ENCODE measurements at places on chromosomes 2 and 18. TPM values are rescaled to one million over a fixed set of nuclear protein-coding genes. Genes with fewer than 3 reads are reported as not detected.
A peak's percentile ranks its signal among the peaks of the same experiment; 100 is the strongest.

DNA sequence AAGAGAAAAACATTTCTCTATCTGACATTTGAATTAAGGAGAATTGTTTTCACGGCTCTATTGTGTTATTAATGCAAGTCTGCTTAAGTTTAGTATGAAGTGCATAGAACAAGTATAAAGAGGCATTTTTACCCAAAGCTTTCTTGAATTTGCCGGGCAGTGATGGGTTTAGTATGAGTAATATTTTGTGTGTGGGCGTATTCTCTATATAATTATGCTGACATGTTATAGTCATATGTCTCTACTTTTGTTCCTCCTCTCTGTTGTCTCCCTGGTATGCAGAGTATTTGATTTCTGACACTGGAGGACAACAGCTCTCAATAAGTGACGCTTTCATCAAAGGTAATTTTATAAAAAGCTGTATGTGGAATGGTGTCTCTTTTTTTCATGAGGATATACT, 45.9 kb downstream of the PIKFYVE start:
- H3K4me1 ChIP-seq, result peaks cover 18% of the 10 kb centered on the region
- no peaks in the 10 kb centered on the region for H3K27me3 ChIP-seq
- no peak overlapping the region for H3K4me3 ChIP-seq

Gene NPAS2
- 14.4 TPM for total RNA-seq

Gene FNDC4
- not detected for total RNA-seq

DNA sequence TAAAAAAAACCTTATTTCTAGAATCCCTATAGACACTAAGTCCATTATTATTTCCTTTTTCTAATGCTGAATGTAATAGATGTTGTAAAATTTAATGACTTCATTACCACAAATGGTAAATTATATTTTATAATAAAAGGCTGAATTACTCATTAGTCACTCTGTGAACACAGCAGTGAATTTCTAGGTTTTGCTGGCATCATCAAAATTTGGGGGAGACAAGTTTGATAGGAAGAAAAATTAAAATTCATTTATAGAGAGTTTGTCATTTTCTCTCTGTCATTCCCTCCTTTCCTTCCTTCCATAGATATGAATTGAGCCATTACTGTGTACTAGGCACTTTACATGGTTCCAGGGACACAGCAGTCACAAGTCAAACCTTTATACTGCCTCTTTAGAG, 340.9 kb downstream of the TRIB2 start:
- no peak for DNase-seq
- H3K4me1 ChIP-seq, result no peaks in the 10 kb centered on the region
- H3K36me3 ChIP-seq, result no peaks in the 10 kb centered on the region
- H3K27ac ChIP-seq, result no peak overlapping the region
- H3K4me3 ChIP-seq, result no peak overlapping the region

Gene ZNF521
- not detected for total RNA-seq

Gene GALNT3
- total RNA-seq, result 1.9 TPM

Gene ANKRD62
- not detected for total RNA-seq

GRCh38 chr2:33342705-33343104, 133.7 kb upstream of the RASGRP3 start:
- DNase-seq, result no peak
- peaks cover 3% of the 10 kb centered on the region for H3K27me3 ChIP-seq
- H3K27ac ChIP-seq, result no peak overlapping the region
- H3K4me3 ChIP-seq, result no peak overlapping the region

Gene REL
- total RNA-seq, result 85.3 TPM

Gene RGPD3
- 0.20 TPM for total RNA-seq

DNA sequence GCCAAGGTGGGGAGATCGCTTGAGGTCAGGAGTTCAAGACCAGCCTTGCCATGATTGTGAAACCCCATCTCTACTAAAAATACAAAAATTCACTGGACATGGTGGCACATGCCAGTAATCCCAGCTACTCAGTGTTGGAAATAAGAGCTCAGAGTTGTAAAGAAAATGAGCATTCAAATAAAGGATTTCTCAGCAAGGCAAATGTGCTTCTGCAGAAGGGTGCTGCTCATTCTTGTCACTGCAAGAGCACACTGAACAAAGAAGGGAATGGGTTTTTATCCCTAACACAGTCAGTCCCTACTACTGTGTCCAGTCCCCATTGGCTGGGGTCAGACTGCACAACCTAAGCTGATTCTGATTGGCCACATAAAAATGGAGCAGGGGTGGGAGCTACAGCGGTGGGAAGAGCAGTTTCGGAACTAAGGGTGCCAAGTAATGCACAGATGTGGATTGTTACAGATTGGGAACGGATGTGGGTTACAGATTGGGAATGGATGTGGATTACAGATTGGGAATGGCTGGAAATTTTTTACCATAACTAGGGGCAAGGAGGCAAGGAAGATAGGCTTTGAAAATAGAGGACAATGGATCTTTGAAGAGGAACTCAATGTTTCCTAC, 31.1 kb upstream of the TRAPPC8 start:
- no peak overlapping the region for H3K27ac ChIP-seq
- no peak overlapping the region for H3K4me3 ChIP-seq
- no peaks in the 10 kb centered on the region for H3K4me1 ChIP-seq

GRCh38 chr18:50871846-50872245, 7.1 kb upstream of the ME2 start:
- no peak for DNase-seq
- no peak overlapping the region for H3K4me3 ChIP-seq
- peaks cover 3% of the 10 kb centered on the region for H3K27me3 ChIP-seq
- no peaks in the 10 kb centered on the region for H3K4me1 ChIP-seq
- no peak overlapping the region for H3K27ac ChIP-seq

Gene PID1
- not detected for total RNA-seq

Gene PCARE
- total RNA-seq, result not detected

Gene CCDC74B
- 3.0 TPM for total RNA-seq

DNA sequence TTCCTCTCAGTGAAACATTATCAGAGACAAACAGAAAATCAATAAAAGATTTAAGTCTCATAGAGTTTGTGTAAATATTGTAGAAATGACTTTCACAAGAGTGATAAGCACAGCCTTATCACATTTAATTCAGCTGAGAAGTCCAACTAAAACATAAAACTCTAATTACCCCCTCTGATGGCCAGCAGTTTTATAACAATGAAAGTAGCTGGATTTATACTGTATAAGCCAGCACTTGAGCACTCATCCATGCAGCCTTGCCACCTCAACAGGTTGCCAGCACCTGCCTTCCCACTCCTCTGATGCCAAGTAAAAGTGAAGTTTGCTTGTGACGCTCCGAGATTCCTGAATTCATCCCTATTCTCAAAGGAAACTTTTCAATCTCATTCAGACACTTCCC, 103.0 kb upstream of the STK39 start:
- no peak overlapping the region for H3K4me3 ChIP-seq
- DNase-seq, result no peak
- peaks cover 15% of the 10 kb centered on the region for H3K4me1 ChIP-seq
- no peak overlapping the region for H3K27ac ChIP-seq
- H3K36me3 ChIP-seq, result no peaks in the 10 kb centered on the region

DNA sequence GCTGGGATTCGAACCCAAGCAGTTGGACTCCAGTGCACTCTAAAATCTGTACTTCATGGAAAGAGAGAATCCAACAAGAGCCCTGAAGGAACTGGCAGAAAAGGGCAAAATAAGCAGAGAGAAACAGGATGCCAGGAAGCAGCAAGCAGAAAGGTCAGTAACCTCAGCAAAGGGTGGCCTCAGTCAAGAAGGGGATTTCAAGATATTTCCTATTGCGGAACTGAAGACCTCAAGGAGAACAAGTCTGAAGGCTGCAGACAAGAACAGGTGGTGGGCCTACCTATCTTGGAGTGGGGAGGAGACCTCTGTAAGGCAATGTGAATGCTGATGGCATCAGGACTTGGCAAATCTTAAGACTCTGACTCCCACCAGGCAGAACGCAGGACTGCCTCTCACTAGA, 20.1 kb upstream of the MREG start:
- DNase-seq, result no peak
- no peak overlapping the region for H3K4me3 ChIP-seq
- H3K27me3 ChIP-seq, result no peaks in the 10 kb centered on the region
- H3K27ac ChIP-seq, result no peak overlapping the region
- peaks cover 6% of the 10 kb centered on the region for H3K36me3 ChIP-seq

Gene MOGAT1
- not detected for total RNA-seq

Gene CBLN2
- not detected for total RNA-seq

DNA sequence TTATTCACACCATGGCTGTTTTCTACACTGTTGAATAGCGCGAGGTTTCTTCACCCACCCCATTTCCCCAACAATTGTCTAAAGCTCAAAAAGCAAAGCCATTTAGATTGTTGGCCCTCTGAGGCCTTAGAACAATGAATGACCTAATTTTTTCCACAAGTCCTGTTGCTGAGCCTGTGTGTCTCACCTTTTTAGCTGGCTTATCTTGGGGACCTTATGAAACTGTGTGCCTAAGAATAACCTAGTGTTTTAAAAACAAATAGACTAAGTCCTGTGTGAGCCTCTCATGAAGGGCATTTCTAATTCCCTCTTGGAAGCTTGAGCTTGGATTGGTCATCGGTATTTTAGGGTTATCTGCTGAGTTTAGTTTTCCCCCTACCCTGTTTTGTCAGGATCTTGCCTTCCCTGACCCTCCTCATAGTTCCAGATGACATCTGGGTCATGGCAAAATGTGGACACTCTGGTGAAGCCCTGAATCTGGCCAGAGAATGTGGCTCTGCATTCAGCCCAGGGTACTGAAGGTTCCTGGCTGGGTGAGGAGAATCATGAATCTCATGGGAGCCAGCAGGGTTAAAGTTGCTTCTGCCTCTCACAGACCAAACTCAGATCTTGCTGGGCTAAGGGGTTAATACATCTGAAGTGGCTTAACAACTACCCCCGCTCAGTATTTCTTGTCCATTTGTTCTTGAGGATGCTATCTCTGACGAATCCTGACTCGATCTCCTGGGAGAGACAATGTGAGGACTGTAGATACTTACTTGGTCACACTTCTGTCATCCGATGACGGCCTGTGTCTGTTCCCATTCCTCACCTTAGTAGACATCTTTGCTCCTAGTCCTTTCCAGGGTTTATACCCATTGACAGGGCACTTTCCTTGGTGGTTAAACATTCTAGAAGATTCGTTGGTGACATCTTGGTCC, 104.2 kb upstream of the MAP4K3 start:
- no peak overlapping the region for H3K27ac ChIP-seq
- H3K27me3 ChIP-seq, result peaks cover 2% of the 10 kb centered on the region
- DNase-seq, result no peak
- H3K4me3 ChIP-seq, result no peak overlapping the region
- H3K36me3 ChIP-seq, result no peaks in the 10 kb centered on the region

Gene ARL5A
- 78.7 TPM for total RNA-seq

DNA sequence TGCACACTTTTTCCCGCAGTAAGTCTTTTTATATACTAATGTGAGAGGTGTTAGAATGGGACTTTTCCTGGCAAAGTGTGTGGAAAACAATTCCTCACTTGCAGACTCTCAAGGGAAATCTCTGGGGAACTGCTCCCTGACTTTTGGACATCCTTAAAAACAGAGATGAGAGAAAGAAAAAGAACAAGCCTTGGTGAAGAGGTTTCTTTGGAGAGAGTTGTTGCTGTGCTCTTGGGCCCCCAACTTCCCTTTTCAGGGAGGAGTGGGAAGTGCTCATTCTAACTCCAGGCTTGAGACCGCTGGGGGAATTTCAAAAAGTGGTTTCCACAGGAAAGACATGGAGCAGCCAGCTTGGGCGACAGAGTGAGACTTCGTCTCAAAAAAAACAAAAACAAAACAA, 142.6 kb upstream of the SPRED2 start:
- H3K36me3 ChIP-seq, result no peaks in the 10 kb centered on the region
- peaks cover 3% of the 10 kb centered on the region for H3K27me3 ChIP-seq
- H3K27ac ChIP-seq, result no peak overlapping the region
- H3K4me3 ChIP-seq, result no peak overlapping the region
- no peak for DNase-seq
- no peaks in the 10 kb centered on the region for H3K4me1 ChIP-seq

DNA sequence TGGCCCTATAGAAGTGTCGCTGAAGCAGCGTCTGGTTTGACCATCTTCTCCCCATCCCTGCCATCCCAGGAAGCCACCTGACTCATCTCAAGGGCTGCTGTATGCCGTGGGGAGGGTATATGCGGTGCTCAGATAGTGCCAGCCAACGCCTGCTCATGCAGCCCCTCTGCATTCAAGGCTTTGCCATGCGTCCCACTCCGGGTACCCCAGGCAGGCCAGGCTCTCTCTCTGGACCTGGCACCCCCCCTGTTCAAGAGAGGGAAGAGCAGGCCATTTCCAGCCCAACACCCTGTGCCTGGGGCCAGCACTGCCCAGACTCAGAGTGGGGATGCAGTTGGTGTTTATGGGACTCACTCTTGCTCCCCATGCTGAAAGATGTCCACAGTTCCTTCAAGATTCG, 130.0 kb downstream of the GLI2 start:
- no peak overlapping the region for H3K4me3 ChIP-seq
- H3K27me3 ChIP-seq, result peaks cover 23% of the 10 kb centered on the region
- DNase-seq, result no peak

- no peak overlapping the region for H3K27ac ChIP-seq
- H3K4me1 ChIP-seq, result peaks cover 13% of the 10 kb centered on the region
- peak; percentile 20 for DNase-seq
- H3K36me3 ChIP-seq, result no peaks in the 10 kb centered on the region
- no peak overlapping the region for H3K4me3 ChIP-seq
Observed at GRCh38 chr2:169095621-169096105, 26.3 kb downstream of the DHRS9 start.

GRCh38 chr18:32346671-32347070, 124.0 kb downstream of the GAREM1 start:
- H3K27ac ChIP-seq, result no peak overlapping the region
- H3K4me1 ChIP-seq, result no peaks in the 10 kb centered on the region
- H3K36me3 ChIP-seq, result no peaks in the 10 kb centered on the region
- DNase-seq, result no peak
- no peak overlapping the region for H3K4me3 ChIP-seq

Gene CPLX4
- total RNA-seq, result not detected

GRCh38 chr2:106053116-106053515, 141.0 kb downstream of the UXS1 start:
- no peaks in the 10 kb centered on the region for H3K27me3 ChIP-seq
- peaks cover 66% of the 10 kb centered on the region for H3K4me1 ChIP-seq
- peak overlapping the region; percentile 51 for H3K27ac ChIP-seq

DNA sequence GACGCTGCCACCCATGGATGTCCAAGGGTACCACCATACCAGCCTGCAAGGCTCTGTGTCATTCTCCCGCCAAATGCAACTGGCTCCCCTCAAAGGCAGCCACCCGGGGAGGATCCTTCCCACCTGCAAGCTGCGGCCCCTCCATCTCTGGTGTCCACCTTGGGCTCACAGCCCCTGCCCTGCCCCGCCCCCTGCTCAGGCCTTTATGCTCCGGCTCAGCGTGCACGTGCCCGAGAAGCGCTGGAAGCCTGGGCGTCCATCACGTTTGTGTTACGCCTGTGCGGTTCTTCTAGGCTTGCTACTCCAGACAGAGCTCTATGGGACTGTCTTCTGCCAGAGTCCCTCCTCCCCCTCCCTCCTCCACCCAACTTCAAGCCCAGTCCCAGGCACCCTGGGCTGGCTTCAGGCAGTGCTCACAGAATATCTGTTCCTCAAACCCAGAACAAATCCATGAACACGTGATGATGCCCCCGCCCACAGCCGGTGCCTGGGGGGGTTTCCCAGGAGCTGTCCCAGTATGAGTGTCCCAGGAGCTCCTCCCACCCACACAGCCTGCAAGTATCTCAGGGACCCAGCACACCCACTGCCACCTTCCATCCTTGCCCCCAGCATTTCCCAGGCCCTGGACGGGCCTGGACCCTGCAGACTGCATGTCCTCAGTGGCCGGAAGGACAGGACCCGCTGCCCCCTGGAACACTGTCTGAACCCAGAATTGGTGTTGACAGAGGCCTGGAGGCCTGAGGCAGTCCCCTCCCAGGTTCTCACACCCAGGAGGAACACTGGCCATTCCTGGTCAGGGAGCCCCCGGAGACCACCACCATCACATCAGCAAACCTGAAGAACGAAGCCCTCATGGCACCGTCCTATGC, 30.3 kb downstream of the KIF1A start:
- no peaks in the 10 kb centered on the region for H3K4me1 ChIP-seq
- no peaks in the 10 kb centered on the region for H3K36me3 ChIP-seq
- no peak overlapping the region for H3K4me3 ChIP-seq
- peaks cover 6% of the 10 kb centered on the region for H3K27me3 ChIP-seq
- no peak overlapping the region for H3K27ac ChIP-seq
- peak; percentile 24 for DNase-seq
